ENCODE measurements at places on chromosomes 16 and 17.

DNA sequence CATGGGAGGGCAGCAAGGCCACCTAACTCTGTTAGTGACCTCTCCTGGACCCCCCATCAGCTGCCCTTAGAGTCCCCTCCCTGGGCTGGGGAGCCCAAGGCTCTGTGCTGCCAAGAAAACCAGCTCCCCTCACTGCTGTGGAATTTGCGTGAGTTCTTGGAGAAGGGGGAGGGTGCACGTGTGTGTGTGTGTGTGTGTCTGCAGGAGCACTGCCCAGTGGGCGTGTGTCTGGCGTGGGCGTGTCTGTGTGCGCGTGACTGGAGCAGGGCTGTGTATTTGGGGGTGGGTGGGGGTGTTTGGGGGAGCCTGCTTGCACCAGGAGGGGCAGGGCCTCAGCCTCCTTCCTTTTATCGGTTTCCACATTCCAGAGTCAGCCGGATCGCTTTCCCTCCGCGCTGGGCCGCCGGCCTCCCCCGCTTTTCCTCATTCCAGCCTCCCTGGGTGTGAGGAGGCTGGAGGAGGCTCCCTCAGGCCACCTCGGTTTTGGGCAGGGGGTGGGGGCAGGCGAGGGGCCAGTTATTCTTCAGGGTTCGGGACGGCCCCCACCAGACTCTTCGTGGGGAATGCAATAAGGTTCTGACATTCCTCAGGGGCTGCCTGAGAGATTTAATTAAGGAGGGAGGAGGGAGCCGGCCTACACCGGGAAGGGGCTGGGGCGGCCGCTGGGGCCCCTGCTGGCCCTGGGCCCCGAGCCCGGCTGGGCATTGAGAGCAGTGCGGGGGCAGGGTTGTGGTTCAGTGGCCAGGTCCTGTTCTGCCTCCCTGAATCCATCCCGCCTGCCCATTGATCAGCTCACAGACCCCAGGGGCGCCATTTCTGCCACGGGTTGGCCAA is 2.5 kb downstream of the VASN start:
- DNase-seq: no peak

DNA sequence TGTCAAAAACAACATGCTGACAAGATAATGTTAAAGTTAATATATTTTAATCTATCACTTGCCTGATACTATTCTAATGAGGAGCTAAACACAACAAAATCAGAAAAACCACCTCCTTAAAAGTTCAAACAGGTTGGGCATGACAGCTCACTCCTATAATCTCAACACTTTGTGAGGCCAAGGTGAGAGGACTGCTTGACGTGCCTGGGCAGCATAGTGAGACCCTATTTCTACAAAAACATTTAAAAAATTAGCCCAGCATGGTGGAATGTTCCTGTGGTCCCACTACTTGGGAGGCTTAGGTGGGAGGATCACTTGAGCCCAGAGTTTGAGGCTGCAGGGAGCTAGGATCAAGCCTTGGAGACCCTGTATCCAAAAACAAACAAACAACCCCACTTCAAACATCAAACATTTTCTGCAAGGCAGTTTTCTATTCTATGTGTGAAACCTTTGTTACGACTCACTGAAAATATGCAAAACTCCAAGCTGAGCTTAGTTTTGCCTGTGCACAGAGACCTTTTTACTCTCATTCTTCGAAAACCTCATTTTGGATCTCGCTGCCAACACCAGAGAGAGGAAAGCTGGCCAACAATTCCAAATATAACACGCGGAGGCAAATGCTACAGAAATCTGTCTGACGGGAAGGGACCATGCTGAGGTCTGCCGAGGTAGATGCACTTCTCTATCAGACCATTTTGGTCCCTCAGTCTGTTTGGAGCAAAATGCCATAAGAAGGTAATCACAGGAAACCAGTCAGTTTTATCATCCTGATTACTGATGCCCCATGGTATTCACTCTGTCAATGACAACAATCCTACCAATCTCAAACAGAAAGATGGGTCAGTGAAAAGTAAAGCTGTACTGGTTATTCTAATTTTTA is 6.2 kb downstream of the PHF12 start:
- no peak for DNase-seq

GRCh38 chr17:57369509-57369945 is 113.2 kb downstream of the MSI2 start:
- DNase-seq: no peak

DNA sequence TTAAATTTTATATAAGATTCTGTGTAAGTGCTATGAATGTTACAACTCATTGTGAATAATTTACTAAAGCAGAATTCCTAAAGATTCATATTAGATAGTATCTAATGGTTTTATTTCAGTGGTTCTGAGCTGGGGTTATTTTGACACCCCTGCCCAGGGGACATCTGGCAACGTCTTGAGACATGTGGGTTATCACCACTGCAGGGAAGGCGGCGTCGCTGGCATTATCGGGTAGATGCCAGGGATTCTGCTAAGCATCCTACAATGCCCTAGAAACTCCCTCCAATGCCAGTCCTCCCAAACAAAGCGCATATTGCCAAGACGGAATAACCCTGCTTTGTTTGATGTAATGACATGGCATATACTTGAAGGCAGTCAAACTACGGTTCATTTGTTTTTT is 372.3 kb upstream of the ZFHX3 start:
- DNase-seq: no peak

GRCh38 chr17:6452471-6453266 is 8.4 kb downstream of the PIMREG start:
- DNase-seq: no peak

GRCh38 chr16:4814542-4815173 is 12.2 kb upstream of the ROGDI start:
- no peak for DNase-seq

- no peak for DNase-seq
Observed at GRCh38 chr16:13414154-13414553, 505.8 kb upstream of the ERCC4 start.

DNA sequence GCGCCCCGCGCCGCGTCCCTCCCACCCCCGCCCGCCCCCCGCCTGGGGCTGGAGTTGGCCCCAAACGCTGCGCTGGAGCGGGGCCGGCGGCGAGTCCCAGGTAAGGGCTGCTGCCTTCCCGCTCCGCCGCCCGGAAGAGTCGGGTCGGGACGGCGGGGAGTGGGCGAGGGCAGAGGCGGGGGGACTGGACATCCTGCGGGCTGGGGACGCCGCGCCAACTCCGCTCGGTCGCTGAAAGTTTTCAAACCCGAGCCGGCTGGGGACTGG is 469 bp downstream of the GPRC5C start:
- DNase-seq: no peak

GRCh38 chr17:41536741-41537613 is 8.9 kb upstream of the KRT19 start:
- DNase-seq: no peak

DNA sequence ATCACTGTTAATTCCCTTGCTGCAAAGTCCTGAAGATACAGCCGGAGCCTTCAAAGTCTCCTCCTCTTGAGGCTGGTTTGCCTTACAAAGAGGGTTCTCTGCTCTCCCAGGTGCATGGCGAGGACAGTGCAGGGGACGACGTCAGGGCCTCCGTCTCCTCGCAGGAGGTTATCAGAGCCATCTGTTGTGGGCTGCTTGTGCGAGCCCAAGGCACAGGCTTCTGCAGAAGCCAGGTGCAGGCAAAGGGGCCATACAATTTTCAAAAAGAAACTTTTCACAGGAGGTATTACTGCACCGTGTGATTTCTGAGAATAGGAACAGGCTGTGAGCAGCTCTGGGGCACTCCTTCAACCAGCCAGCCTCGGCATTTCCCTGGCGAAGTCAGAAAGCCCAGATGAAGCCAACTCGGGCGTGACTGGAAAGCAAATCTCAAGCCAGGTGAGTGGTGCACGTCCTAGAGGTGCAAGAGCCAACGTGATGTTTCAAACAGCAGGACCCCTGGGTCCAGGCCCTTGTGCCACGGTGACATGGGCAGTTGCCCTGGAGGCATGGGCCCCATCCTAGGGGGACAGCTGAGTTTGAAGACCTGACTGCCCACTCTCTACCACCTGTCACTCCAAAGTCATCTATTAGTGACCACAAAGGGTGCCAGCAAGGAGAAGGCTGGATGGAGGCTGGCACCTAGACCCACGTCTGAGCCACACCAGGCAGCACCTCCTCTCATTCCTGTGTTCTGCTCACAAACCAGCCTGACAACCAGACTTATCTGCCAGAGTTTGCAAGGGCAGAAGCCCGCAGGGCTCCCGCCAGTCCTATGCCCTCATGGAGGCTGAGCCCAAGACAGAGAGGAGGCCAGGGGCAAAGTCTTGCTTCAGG is 68.6 kb downstream of the SMPD3 start:
- no peak for DNase-seq

DNA sequence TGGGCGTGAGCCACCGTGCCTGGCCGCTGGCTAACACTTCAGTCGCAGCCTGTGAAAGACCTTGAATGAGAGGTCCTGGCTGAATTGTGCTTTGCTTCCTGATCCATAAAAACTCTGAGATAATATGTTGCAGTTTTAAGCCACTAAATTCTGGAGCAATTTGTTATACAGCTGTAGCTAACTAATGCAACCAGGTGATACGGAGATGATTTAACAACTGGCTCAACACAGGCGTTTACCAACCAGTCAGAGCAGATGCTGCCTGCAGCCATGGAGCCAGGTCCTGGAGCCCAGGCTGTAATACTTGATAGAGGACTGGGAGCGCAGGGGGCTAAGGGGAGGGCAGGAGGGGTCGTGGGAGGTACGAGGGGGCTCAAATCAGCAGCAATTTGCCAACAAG is 50.9 kb downstream of the PLXDC1 start:
- no peak for DNase-seq

DNA sequence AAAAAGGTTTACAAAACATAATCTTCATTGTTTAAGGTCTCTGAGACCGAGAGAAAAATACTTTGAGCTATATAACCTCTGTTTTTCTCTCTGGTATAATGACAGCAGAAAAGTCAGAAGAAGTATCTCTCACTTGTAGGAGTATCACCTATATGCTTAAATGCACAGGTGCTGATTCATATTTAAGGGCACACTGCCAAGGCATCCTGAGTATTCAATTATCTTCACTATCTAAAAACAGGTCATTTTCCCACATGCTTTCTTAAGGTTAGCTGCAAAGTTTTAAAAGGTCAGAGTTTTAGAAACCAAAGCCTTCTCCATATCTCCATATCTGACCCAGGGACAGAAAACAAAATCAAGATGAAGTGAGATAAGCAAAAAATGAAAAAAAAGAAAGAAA is 99.3 kb upstream of the C17orf78 start:
- no peak for DNase-seq

GRCh38 chr16:13517841-13518240 is 402.1 kb upstream of the ERCC4 start:
- peak; percentile 29 for DNase-seq

Data from NCI-H1105 (cell line).